CD4-positive, alpha-beta T cell treated with Interleukin-21 for 1 hour (primary cell): ENCODE measurements at places on chromosomes 3 and 15.

GRCh38 chr3:8659242-8659641 lies 14.6 kb upstream of the SSUH2 start:
- DNase-seq, result no peak

DNA sequence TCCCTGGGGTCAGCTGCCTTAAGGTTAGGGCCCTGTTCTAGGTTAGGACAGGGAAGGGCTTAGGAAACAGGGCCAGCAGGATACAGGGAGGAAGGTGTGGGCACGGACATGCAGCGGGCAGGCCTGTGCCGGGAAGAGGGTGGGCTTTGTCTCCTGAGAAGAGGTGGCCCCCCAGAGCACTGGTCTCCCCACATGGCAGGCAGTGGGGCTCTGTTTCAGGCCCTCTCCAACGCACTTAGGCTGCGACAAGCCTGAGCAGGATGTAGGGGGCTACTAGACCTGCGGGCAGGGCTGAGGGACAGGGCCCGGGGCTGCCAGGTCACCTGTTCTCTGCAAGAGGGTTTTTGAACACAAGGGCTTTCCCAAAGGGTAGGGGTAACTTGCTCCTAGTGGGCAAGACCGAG lies 33.5 kb downstream of the KLF13 start:
- DNase-seq, result no peak

GRCh38 chr3:177410730-177411129 lies 213.4 kb upstream of the TBL1XR1 start:
- peak; percentile 12 for DNase-seq

GRCh38 chr3:179687967-179688535 lies 35.2 kb downstream of the USP13 start:
- no peak for DNase-seq

- DNase-seq, result no peak
Observed at GRCh38 chr3:41202834-41203345, 3.6 kb downstream of the CTNNB1 start.

DNA sequence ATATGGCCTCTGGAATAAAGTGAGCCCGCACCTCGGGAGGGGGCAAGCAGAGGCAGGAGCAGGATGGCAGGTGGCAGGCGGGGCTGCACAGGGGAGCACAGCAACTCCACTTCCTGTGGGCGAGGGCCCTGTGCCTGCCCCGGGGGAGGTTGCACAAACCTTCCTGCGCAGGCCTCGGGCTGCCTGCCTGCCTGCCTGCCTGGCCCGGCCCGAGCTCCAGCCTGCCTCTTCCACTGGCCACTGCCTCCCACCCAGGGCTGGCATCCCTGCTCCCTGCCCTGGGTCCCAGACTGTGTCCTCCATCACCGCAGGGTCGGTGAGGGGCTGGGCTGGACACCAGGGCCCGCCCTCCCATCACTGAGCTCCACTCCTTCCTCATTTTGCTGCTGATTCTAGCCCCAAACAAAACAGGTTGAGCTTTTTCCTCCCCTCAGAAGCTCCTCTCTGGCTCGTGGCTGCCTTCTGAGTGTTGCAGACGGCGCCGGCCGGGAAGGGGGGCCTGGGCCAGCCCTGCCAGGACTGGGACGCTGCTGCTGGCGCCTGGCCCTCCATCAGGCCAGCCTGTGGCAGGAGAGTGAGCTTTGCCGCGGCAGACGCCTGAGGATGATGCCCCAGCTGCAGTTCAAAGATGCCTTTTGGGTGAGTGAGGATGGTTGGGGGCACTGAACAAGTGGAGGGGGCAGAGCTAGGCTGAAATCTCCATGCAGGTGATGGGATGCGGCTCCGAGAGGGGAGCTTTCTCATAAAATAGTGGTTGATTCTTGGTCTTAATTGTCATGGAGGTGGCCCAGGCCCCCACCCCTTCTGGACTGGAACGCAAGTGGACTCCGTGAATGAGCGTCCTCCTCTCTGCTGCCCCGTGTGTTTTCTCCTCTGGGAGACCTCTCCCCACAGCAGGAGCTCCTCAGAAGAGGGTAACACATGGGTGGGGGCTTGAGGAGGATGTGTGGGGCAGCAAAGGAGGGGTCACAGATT lies at the start of gene PSTPIP1:
Gene PSTPIP1, plus strand, starts transcription at position 156 of the 975 bp plus-strand sequence. Its CDS starts 448 bp downstream, at position 604.
- peak; percentile 67 for DNase-seq

DNA sequence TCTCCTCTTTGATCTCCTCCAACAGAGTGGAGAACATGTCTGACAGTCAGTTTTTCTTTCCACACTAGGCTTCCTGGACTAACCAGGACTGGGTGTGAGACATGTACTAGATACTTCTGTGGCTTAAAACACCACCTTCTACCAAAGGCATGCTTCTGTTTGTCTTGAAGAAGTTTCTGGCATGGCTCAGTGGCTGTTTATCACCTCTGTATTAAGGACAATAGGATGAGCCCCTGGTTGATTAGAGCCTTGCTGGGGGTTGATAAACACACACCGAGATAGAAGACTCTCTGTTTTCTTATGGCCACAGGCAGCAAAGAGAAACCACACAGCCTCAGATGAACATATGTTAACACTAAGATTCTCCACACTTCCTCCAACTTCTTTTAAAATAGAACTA lies 40.5 kb downstream of the SV2B start:
- DNase-seq, result no peak

DNA sequence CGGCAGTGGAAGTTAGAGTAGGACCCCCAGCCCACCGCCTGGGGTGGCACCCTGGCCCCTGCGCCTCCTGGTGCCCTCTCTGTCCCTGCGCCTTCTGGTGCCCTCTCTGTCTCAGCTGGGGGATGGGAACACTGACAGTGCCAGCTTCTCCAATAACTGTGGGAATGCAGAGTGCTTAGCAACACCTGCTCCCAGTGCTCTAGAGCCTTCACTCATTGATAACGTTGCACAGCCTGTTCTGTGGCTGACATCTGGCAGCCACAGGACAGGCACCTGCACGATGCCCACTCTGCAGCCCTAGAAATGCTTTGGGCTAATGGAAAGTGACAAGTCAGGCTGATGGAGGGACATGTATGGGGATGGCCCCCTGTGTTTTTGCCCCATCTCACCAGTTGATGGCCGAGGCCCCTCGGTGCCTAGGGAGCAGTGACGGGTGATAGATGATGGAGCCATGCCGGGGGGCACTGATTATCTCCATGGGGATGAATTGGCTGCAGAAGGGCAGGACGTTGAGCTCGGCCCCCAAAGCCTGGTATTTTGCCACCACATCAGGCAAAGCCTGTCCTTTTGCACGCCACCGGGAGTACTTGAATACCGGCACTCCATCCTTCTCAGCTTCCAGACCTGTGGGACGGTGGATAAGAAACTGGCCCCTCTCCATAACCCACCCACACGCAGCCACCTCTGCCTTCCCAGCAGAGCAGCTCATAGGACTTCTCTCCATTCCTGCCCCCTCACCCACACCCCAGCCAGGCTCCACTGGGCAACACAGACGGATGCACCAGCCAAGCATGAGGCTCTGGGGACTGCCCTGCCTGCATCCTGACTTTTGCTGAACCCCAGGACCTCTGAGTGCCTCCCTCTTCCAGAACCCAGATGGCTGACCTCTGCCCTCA lies 22.1 kb downstream of the ALDH1L1 start:
- no peak for DNase-seq

- no peak for DNase-seq
Observed at GRCh38 chr3:8984526-8984925, 21.3 kb upstream of the RAD18 start.

DNA sequence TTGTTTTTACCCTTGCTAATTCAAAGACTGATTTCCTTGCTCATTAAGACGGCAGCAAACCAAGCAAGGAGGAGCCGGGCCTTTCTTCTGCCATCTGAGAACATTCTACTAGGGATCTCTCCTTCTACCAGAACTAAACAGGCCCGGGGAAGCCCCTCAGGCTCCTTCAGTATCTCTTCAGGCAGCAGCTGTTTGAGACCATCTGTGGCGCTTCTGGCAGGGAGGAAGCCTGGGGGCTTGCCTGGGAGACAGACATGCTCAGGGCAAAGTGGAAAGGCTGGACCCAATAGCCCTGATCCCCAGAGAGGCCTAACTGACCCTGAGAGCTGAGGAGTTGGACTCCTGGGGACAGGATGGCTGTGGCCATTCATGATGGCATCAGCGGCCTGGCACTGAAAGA lies 67.9 kb downstream of the FEM1B start:
- no peak for DNase-seq

GRCh38 chr15:38438031-38438986 lies 15.6 kb upstream of the FAM98B start:
- DNase-seq, result no peak

DNA sequence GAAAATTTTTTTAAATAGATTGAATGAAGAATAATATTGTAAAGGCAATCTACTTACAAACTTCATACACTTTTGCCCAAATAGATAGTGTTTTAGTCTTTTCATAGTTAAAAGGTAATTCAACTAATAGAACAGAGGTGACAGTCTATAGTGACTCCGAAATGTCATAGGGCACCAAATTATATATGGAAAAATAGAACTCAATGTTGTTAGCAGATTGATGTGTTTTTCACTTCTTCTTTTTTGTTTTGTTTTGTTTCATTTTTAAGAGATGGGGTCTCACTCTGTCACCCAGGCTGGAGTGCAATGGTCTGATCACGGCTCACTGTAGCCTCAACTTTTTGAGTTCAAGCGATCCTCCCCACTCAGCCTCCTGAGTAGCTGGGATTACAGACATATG lies 721 bp downstream of the CSTA start:
- DNase-seq, result no peak

DNA sequence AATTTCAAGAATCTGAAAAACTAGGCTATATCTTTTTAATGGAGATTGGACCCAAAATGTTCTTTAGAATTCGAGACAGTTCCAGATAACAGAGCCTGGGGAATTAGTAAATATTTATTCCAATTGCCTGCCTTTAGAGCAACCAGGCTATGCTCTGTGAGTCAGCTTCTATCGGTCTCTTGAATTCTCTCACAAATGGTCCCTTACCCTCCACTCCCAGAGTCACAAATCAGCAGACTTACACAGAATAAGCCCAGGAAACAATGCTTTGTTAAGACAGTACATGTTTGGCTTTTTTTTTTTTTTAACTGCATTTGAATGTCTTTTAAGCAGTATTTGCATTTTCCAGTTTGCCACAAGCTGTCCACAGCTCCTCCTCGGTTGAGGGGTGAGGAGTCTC lies 460.7 kb upstream of the CBLB start:
- no peak for DNase-seq

DNA sequence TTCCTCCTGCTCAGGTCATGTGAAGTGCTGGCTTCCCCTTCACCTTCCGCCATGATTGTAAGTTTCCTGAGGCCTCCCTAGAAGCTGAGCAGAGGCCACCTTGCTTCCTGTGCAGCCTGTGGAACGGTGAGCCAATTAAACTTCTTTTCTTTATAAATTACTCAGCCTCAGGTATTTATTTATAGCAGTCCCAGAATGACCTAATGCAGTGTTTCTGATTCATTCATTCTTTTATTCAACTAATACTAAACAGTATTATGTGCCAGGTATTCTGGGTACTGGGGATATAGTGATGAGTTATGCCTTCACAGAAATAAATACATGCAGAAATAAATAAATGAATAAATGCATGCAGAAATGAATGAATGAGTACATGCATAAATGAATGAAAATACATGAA lies 41.9 kb downstream of the EDEM1 start:
- no peak for DNase-seq

- no peak for DNase-seq
Observed at GRCh38 chr3:176491084-176491483, 706.2 kb downstream of the TBL1XR1 start.

DNA sequence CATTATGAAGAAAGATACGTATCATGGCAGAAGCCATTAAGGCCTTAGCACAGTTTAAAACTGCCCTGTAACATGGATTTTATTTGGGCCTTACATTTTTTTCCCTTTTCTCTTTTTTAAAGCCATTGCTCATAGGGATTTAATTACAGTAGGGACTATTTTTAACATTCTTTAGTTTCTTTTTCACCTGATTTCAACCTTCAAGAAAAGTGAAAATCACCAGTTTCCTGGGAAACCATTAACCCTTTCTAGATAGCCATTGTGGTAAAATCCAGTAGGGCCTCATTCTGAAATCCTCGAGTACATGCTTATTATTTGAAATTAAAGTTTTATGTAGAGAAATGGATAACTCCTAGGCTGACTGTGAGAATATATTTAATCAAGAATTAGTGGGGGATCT lies 3.1 kb downstream of the SPRED1 start:
- no peak for DNase-seq

DNA sequence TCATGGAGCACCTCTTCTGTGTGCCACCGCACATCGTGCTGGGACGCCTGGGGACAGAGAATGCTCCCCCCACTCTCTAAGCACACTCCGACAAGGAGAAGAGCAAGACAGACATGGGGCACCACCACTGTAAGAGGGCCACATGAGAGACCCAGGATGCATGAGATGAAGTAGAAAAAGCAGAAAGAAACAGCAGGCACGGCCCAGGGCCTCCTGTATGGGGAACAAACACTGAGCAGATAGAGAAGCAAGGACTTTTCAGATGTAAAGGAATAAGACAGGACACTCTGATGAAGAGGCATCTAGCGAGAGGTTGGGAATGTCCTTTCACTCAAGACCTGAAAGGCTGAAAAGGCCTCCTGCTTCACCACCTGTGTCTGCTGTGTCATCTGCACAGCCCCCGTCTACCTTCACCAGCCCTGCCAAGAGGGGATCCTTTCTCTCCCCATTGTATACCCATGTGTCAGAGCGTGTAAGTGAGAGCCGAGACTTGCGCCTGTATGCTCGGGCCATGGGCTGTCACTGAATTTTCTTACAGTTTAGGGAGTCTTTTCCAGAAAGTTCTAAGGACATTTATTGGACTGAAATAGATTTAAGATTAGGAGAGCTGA lies 125.6 kb downstream of the LRRK1 start:
- no peak for DNase-seq

- DNase-seq, result no peak
Observed at GRCh38 chr3:166499636-166500035, 662.4 kb upstream of the BCHE start.

GRCh38 chr3:76684946-76685345 lies 355.0 kb upstream of the ROBO2 start:
- DNase-seq, result no peak

DNA sequence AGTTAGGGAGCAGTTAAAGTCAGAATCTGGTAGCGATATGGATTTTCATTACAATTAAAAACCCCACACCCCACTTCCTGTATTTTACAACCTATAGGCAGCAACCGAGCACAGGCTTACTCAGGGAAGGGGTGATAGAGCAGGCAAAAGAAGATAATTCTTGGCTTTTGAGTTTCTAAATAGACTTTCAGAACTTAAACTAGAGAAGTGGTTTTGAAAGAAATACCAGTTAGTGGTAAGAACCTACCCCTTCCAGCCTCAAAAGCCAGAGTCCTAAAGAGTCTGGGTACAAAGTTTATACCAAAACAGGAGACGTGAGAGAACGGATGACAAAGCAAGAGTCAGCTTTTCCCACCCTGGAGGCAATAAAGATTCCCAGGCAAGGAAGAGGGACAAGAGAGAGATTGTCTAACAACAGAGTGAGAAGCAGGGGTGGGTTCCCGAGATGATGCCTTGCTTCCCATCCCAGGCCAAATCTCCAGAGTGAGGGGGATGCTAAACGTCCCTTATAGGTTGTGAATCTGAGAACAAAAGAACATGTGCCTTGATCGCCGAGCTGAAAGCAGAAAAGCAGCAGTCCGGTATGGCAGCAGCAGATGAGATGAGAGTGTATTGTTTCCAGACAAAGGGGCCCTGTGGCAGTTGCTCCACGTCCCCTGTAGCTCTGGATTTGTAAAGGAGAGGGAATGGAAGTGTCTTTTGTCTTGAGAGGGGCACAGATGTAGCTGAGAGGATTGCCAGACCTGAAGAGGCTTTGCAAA lies 36.8 kb downstream of the KLHL6 start:
- DNase-seq, result no peak
